ENCODE measurements at places on chromosomes 12 and 14. TPM values are rescaled to one million over a fixed set of nuclear protein-coding genes. Genes with fewer than 3 reads are reported as not detected.
A peak's percentile ranks its signal among the peaks of the same experiment; 100 is the strongest.

DNA sequence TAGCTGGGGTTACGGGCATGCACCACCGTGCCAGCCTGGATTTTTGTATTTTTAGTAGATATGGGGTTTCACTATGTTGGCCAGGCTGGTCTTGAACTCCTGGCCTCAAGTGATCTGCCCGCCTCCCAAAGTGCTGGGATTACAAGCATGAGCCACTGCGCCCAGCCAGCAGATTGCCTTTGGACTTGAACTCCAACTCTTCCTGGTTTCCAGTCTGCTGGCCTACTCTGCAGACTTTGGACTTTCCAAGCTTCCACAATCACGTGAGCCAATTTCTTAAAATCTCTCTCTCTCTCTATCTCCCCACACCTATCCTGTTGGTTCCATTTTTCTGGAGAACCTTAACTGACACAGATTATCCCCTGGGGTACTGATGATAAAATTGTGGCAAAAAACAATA is 55.0 kb downstream of the EMP1 start:
- no peak for DNase-seq

DNA sequence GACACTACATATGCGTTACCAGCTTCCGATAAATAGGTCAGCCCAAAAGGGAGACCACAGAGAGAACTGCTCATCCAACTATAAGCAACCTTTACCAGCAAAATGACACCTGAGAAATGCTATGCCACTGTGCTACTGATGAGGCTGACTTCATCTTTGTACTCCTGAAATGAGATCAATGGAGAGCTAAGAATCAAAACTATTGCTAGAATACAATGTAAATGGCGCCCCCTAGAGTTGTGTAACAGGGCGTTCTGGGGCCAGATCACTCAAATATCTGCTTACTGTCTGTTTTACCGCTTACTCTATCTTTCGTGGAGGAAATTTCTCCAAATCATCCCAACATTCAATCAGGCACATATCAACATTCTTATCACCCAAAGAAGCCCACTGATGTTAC is 4.6 kb downstream of the ZNF384 start:
- DNase-seq, result peak; percentile 44

The KCNC2 gene
- total RNA-seq, result not detected

The GUCY2C gene
- total RNA-seq, result not detected

The MUCL1 gene
- not detected for total RNA-seq

The ANKRD33 gene
- total RNA-seq, result not detected

DNA sequence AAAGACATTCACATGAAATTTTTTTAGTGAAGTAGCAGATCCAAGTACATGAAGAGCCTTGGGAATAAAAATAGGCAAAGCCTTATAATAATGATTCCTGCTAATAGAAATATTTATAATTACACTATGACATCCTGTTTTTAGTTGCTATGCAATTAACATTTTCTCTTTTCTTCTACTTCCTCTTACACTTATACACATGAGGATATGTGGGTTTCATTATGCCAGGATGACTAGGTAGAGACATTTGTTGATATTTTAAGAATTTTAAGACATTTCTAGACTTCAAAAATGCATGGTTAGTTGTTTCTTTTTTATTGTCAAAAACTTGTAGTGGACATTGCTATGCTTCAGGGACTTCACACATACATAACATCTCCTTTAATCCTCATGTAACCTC is 326.8 kb downstream of the SYT1 start:
- DNase-seq, result no peak

- peak; percentile 30 for DNase-seq
Measured at GRCh38 chr12:94353130-94353529, 106.5 kb downstream of the CEP83 start.

The RDH12 gene
- 0.20 TPM for total RNA-seq
